ENCODE measurements at places on chromosomes 6 and 20.
A peak's percentile ranks its signal among the peaks of the same experiment; 100 is the strongest.

GRCh38 chr6:5351552-5352210 is 90.4 kb downstream of the FARS2 start:
- DNase-seq = no peak

- DNase-seq = no peak
These were observed 524 bp upstream of the NOL4L start for GRCh38 chr20:32585586-32586127.

- DNase-seq = no peak
These were observed 11.2 kb upstream of the TTK start for GRCh38 chr6:79993012-79993910.

DNA sequence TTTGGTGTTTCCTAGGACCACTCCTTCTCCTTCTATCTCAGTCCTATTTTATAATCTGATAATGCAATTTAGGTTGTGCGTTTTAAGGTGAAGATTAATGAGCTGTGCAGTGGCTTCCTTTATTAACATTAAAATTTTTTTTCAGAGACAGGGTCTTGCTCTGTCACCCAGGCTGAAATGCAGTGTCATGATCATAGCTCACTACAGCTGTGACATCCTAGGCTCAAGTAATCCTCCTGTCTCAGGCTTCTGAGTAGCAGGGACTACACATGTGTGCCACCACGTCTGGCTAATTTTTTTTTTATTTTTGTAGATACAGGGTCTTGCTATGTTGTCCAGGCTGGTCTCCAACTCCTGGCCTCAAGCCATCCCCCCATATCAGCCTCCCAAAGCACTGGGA is 53.0 kb upstream of the DSP start:
- DNase-seq = no peak

DNA sequence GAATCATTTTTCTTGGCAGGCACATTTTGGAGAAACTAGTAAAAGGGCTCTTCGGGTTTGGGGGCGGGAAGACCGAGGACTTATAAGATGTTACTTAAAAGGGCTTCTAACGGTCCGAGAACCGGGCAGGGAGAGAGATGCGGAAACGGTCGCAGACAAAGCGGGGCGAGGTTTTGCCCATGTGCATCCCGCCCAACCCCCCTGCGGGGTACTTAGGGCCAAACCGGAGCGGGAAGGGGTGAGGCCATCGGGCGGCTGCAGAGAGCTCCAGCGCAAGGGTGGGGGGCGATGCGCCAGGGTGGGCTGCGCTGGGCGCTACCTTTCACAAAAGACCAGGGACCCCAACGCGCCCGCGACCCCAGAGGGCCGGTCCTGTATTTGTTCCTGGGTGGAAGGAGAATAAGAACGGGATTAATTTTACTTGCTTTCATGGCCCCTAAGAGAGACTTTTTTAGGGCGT is 616 bp downstream of the TUBB start:
- DNase-seq = peak; percentile 45

- no peak for DNase-seq
These were observed 152.8 kb downstream of the SYCP2 start for GRCh38 chr20:59780494-59781185.

All from activated CD4-positive, alpha-beta T cell treated with anti-CD3 and anti-CD28 coated beads, Interleukin-2, amount 50 U/mL, for 4 hours (primary cell).